ENCODE measurements at places on chromosomes 1 and 21.

- DNase-seq, result no peak
These were observed 107.4 kb upstream of the COA6 start for GRCh38 chr1:234265861-234266260.

DNA sequence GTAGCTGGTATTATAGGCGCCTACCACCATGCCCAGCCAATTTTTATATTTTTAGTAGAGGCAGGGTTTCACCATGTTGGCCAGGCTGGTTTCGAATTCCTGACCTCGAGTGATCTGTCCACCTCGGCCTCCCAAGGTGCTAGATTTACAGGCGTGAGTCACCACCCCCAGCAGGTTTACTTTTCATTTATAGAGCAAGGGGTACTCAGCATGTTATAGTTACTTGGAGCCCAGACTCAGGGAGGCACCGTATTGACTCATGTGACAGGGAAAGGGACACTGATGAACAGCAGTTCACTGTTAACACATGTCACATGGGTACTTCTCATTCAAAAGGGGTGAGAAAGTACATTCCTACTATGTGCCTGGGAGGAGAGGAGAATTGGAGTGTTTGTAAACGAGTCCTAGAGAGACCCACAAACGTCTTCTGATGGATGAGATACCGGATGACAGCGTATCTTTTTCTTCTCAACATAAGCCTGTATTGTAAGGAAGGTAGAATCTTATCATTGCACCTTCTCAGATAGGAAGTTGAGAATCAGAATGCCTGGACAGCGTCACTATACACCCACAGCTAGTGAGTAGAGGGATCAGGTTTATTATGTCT, 510.0 kb downstream of the USP25 start:
- DNase-seq, result no peak

DNA sequence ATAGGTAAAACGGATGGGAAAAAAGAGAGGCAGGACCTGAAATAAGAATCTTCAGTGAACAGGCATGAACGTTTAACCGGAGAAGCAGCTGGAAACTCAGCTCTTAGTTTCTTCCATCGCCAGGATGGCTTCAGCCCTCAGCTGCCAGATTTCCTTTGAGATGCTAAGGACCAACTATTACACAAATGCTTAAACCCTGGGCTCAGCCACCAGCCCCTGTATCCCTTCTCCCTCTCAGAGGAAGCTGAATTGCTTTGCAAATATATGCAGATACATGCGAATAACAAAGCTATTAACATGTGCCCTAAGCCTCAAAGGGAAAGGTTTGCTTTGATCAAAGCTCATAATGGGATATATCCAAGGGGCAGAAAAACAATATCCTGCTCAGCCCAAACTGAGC, 515.1 kb downstream of the OMA1 start:
- no peak for DNase-seq

- peak; percentile 52 for DNase-seq
These were observed 9.6 kb downstream of the PTPRU start for GRCh38 chr1:29245876-29246275.

GRCh38 chr21:16563795-16564194, 834.0 kb downstream of the USP25 start:
- peak; percentile 52 for DNase-seq
